ENCODE measurements at places on chromosomes 16 and 17. TPM values are rescaled to one million over a fixed set of nuclear protein-coding genes. Genes with fewer than 3 reads are reported as not detected.

ITGAX gene
- total RNA-seq, result 0.12 TPM

CDH3 gene
- total RNA-seq, result 79.6 TPM

IL17C gene
- total RNA-seq, result 0.32 TPM

SOST gene
- total RNA-seq, result 0.31 TPM

CFAP52 gene
- 0.51 TPM for total RNA-seq

MEOX1 gene
- not detected for total RNA-seq

KRTAP9-8 gene
- total RNA-seq, result not detected

TNFSF13 gene
- total RNA-seq, result 4.6 TPM

- no peak for DNase-seq
These were observed 400.0 kb downstream of the SOX9 start for GRCh38 chr17:72520665-72521303.

GRCh38 chr16:51734220-51734619 lies 583.1 kb upstream of the SALL1 start:
- DNase-seq, result no peak

- no peak for DNase-seq
These were observed 3.8 kb downstream of the MYO1D start for GRCh38 chr17:32873114-32873513.

- DNase-seq, result peak; percentile 85
These were observed 78.8 kb upstream of the DOC2B start for GRCh38 chr17:260031-260791.

GRCh38 chr17:76562734-76563148 lies 22.9 kb downstream of the PRCD start:
- no peak for DNase-seq

DNA sequence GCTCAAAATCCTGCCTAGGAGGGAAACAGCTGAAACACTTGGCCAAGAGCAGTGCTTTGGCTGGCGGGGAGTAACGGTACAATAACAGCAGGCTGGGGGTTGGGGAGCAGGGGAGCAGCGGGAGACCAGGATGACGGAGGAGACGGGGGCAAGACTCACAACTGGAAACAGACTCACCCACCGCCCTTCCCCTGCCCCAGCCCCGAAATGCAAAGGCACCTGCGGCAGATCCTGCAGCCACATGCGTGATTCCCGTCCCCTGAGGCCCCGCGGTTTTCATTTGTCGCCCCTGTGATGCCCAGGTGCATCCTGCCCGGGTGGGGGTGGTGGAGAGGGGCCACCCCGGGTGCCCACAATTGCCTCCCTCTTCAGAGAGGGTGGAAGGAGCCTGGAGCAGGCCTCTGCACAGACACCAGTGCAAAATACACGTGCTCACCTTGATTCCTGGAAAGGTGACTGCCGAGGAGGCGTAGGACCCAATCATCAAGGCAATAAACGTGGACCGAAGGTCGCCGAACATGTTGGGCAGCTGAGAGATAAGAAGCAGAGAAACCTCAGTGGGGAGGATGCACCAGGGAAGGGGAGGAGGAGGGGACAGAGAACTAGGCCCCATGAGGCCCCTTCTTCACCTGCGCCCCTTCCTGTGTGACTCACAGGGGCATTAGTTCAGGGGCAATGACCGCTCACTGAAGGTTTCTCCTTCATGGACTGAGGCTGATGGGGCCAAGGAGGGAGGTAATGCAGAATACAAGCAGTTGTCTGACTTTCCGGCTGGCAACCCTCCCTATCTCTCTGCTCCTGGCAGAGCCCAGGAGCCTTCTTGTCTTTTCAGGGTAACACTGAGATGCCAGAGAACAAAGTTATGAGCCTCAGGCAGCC lies 30.4 kb upstream of the PITPNA start:
- no peak for DNase-seq

- DNase-seq, result no peak
These were observed 22.5 kb downstream of the SLC38A10 start for GRCh38 chr17:81272616-81273015.

DNA sequence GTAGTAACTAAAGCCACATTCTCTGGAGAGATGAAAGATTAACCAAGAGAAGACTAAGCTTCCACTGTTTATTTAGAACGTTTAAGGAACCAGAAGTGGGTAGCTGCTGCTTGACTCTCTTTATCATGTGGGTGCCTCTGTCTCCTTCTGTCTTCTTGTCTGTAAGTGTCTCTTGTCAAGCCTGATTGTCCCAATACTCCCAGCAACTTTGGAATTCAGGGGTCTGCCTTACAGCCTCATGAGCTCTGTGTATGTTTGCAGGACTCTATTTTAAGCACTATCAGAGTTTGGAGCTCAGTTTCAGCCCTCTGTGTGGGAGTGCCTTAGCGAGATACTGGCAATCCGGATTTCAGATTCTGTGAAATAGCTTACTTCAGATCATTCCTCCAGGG lies 29.3 kb upstream of the SPACA3 start:
- DNase-seq, result no peak

DNA sequence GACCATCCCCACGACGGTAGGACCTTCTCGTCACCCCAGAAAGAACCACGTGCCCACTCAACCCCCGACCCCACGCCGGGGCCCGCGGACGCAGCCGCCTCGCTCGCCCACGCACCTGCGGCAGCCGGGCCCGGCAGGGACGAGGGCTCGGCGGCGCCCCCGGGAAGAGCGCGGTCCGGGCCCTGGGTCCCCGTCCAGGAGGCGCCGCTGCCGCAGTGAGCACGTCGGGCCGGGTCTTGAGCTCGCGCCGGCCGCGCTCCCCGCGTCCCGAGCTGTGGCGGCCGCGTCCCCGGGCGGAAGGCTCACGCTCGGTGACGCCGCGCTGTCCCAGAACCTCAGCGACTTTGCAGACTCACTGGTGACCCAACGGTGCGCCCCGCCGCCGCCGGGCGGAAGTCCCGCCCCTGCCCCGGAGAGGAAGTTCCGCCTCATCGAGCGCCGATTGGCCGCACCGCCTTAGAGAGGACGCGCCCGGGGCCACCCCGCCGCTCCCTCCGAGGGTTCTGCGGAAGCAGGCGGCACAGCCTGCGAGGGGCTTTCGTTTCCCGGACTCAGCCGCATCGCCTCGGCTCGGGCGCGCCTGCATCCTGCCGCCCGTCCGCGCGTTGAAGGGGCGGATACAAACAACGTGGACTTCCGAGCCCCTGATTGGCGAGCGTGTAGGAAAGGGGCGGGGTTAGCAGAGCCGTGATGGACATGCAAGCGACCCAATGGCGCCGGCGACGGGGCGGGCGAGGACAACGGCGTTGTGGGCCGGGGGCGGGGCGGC lies 793 bp upstream of the RAB40C start:
- peak; percentile 99 for DNase-seq

GRCh38 chr16:4572715-4573114 lies 16.6 kb downstream of the C16orf96 start:
- no peak for DNase-seq

DNA sequence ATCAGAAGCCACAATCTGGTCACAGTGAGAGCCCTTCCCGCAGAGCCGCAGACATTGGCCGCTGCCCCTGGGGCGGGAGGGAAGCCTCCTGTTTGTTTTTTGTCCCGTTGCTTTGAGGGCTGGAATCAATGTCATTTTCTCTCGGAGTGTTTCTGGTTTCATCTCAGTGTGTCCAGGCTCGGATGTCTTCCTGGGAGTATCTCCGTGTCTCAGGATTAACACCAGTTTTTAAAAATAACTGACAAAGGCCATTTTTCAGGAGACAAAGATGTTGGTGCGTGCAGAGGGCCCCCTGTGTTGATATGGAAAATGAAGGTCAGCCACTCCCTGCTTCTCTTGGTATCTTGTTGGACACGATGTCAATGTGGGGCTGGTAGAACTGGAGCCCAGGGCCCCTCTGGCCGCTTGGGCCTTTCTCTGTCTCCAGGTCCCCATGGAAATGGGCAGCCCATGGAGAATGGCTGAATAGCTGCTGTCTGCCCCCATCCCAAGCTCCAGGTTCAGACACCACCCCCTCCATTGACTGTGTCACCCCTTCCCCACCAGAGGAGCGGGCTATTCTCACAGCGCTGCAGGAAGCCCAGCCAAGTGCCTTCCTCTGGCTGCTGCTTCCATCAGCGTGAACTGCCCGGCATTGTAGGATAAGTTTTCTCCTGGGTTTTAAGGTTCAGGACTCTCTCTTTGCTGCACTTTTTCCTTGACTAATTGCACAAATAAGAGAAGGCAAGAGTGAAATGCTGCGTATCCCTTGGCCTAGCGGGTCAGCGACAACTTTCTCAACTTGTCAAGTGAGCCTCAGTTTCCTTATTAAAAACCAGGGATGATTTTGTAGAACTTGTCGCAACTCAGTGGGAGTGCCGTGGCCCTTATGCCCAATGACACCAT lies 72.2 kb upstream of the METTL9 start:
- peak; percentile 70 for DNase-seq

DNA sequence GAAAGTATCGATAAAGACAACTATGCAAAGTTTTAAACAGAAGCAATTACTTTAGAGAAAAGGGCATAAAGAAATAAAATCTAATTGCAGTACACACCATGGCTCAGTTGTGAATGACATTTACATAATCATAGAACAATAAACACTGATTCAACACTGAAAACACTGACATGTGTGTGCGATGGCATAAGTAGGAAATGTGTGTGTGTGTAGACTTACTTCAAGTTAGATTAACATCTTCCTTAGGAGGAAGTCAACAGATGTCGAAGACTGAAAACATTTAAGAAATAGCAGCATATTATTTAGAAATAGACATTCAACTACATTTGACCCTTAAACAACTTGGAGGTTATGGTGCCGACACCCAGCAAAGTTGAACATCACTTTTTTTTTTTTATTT lies 172.4 kb downstream of the STX8 start:
- no peak for DNase-seq

DNA sequence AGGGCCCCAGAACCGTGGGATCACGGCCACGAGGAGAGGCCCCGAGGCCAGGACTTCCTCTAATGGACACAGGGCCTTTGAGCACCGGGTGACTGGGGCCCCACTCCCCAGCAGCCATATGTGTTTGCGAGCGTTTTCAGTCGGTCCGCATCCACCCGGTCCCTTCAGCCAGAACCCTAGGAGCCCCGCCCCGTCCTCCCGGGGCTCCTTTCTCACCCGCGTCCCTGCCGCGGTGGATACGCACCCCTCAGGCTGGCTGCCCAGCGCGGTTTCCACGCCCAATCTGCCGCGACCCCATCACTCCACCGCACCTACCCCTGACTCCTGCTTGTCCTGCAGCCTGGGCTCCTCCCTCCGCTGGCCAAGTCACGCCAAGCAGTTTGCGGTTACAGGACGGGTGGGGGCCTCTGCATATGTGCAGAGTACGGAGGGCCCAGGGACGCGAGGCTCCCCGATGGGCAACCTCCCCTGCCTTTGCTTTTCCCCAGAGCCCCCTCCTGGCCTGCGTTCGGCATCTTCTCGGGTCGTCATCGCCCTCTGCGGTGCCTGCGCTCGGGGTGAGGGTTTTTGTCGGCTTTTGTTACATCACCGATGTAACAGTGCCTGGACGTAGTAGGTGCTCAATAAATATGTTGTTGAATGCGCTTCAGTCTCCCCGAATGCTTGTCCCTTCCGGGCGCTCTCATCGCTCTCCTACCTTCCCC lies 1.0 kb upstream of the TTYH2 start:
- DNase-seq, result peak; percentile 88

- DNase-seq, result peak; percentile 85
These were observed 26.2 kb upstream of the RFFL start for GRCh38 chr17:35089586-35090296.

DNA sequence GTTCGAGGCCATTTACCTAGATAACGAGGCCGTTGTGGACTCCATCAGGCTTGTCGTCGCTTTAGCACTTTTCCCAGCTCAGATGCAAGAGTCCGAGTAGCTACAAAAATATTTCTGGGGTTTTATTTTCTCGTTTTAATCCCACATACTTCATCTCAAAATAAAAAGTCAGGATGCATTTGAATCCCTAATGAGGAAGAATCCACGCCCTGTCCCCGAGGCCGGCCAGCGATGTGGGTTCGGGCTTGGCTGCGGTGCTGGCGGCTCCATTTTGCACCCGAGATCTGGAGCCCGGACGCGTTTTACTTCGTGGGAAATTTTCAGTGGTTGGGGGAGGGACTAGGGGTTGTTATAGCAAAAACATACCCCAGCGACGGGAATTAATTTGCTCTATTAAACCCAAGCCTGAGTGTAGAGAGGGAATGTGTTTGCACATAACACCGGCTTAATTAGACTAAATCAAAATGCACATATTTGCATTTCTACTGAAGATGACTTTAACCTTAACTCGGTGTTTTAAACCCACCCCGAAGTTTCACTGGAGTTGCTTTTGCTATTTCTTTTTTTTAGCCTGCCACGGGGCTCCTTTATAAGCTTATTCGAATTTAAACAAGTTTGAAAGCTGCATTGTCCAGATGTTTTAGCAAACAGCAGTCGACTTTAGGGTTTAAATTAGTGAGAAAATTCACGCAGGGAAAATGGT lies 4.8 kb downstream of the IRX5 start:
- DNase-seq, result no peak

GRCh38 chr16:50093607-50094539 lies 28.1 kb downstream of the HEATR3 start:
- DNase-seq, result no peak

- DNase-seq, result no peak
These were observed 98.7 kb upstream of the SDK2 start for GRCh38 chr17:73742948-73743381.

DNA sequence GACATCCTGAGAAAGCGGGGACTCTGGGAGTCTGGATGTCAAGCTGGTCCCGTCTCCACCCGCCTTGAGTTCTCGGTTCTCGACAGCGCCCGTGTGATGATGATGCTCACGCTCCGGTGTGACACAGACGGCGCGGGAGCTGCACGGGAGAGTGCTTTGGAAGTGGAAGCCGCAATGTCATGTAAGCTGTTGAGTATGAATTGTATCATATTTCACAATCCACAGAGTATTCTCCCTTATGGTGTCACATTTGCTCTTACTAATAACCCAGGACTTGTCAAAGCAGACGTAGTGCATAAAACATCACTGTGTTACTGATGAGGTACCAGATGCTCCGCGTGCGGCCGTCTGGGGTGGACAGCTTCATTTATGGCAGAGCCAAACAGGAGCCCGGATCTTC lies 217.5 kb upstream of the CHMP6 start:
- DNase-seq, result no peak

DNA sequence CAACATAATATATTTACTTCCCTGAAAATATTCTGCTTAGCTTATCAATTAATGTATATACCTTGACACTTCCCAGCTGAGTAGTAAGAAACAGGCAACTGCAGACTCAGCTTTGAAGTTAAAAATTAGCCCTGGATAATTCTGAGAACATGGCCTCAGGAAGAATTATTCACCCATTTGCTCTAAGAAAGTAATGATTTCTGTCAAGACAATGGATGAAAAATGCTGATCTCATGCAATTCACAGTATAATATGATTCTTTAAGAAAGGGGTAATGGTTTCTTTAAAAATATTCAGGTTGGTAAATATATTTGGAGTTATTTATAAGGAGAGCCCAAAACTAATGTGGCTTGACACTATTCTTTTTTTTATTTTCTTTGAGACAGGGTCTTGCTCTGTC lies 88.8 kb downstream of the CACNG1 start:
- DNase-seq, result no peak

- no peak for DNase-seq
These were observed 3.5 kb downstream of the SOCS1 start for GRCh38 chr16:11252482-11252931.

GRCh38 chr17:3475251-3475685 lies 529 bp upstream of the ASPA start:
- DNase-seq, result no peak
